ENCODE measurements at places on chromosomes 2 and 18.

GRCh38 chr18:44750774-44751173 is 70.1 kb downstream of the SETBP1 start:
- no peak for DNase-seq

- DNase-seq = no peak
These were observed 8.6 kb downstream of the MREG start for GRCh38 chr2:216004697-216005283.

DNA sequence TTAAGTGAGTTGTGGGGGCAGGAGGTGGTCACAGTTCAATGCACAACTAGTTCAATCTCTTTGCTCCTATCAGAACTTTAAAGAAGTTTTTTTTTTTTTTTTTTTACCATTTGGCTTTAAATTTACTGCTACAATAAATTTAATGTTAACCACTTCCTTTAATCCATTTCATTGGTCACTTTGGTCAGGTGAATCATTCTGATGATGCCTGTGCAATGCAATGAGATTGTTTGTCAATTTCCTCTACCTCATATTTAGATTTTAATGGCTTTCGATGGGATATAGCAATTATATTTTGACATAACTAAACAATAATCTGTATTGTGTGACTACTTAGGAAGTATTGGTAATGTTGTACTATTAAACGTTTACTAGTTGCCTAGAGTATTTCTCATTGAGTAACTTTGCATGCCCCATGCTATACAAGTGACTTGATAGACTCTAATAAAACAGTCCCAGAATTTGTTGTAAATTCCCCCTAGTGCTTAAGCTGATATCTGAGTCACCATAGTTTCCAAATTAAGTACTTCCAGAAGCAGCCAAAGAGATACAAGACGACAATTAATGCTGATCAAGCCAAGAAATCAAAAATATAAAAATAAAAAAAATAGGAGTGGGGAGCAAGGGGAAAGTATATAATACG is 52.9 kb upstream of the SERPINB2 start:
- DNase-seq = no peak

DNA sequence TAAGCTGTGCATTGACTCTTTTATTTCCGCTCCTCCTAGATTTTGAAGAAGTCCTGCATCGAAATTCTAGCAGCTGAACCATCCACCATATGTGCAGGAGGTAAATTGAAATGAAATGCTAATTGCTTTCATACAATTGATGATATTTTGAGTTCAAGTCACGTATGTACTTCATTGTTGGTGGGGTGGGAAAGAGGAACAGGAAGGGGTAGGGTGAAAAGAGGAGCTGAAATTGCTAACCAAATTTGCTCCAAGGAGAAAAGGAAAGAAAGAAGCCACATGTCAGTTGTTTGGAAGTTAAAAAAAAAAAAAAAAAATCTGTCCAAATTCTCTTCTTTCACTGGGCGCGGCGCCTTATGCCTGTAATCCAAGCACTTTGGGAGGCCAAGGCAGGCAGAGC is 77.8 kb downstream of the ANTXR1 start:
- no peak for DNase-seq

- DNase-seq = no peak
These were observed 80.7 kb downstream of the ACSL3 start for GRCh38 chr2:222941510-222942032.

DNA sequence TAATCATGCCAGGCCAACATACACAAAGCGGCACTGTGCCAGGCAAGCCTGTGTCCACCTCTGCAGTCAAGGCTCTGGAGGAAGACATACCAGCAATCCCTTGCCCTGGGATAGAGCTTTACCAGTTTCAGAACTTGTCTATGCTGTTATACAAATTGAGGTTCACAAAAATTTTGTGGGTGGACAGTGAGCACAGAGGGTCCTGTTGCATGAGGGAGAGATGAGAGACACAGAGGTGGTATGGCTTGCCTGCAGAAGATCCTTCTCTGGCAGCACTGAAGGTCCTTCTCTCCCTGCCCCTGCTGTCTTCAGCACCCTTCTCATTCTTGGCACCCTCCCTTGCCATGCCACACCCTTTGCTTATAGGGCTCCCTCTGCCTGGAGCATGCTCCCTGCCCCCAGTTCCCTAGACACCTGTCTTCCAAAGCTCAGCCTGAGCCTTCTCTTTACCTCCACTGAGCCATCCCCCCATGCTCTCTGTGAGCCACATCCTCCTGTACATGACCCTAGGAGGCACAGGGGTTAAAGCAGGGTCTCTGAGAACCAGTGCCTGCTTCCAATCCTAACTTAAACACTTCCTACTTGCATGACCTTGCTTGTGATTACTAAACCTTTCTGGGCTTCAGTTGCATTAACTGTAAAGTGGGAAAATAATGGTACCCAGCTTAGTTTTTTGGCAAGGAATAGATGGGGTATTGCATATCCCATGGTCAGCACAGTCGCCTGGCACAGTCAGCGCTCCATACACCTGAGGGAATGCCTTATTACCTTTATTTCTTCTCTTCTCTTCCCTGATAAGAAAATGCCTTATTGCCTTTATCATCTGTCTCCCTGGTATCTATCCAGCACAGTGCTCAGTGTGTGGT is 857 bp downstream of the FABP1 start:
- no peak for DNase-seq

GRCh38 chr2:40243581-40244187 is 208.2 kb downstream of the SLC8A1 start:
- DNase-seq = no peak

DNA sequence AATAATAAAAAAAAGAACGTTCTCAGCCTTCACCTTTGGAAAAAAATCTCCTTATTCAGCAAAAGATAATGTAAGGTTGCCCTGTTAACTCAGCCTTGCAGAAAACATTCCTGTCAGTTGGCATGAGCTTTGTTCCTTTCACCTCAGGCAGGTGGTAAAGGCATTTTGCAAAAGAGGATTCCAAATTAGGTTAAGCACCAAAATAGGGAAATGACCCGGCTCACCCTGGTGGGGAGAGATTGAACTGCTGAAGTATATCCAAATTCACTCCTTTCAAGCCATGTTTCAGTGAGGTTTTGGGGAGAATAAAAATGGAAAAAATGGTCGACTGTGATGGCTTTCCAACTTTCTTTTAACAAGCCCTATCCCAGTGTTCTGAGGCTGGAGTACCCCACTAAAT is 1988.8 kb upstream of the PIK3C3 start:
- DNase-seq = no peak

GRCh38 chr2:235500761-235501672 is 7.2 kb downstream of the AGAP1 start:
- no peak for DNase-seq

DNA sequence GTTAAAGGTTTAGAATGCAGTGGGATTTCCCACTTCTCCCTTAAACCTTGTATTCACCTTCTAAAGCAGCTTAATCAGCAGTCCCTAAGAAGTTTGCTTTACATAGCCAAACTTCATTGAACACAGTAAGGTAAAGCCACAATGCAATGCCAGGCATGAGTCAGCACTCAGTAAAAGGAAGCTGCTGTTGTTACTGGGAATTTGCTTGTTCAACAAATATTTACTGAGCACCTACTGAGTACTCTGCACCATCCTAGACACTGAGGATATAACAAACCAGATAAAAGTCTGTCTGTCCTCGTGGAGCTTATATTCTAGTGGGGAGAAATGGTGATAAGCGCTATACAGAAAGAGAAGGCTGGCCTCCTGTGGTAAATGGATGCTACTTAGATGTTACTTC is 162.7 kb downstream of the PKP4 start:
- DNase-seq = no peak

DNA sequence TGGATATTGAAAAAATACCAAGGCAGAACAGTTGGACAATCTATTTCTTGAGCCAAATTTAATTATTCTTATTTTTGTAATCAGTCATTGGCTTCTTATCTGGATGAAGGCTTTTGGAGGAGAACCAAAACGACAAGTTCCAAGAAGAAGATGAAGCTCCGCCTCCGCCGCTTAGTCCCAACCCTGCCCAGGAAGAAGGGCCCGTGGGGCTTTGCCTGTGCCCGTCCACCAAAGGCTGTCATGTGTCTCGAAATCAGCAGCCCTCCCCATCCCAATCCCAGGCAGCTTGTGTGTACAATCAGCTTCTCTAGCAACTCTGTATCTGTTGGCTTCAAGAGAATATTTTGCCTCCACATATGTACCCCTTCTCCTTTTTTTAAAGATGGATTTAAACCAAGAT is 24.6 kb downstream of the PTRHD1 start:
- no peak for DNase-seq

DNA sequence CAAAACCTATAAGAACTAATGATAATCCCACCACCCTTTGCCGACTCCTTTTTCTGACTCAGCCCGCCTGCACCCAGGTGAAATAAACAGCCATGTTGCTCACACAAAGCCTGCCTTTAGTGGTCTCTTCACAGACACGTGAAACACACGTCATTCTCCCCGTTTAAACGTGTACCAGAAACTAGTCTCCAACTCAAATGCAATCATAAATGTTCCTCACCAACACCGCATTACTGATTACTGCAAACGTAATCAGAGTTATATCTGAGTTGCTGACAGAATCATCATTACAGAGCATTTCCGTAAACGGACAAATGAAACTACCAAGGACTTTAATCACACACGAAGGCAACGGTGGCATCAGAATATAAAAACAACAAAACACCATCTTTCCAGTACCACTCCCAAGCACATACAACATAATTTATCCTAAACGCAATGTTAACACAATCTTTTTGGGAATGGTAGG is 1.9 kb downstream of the CLK1 start:
- peak; percentile 35 for DNase-seq

DNA sequence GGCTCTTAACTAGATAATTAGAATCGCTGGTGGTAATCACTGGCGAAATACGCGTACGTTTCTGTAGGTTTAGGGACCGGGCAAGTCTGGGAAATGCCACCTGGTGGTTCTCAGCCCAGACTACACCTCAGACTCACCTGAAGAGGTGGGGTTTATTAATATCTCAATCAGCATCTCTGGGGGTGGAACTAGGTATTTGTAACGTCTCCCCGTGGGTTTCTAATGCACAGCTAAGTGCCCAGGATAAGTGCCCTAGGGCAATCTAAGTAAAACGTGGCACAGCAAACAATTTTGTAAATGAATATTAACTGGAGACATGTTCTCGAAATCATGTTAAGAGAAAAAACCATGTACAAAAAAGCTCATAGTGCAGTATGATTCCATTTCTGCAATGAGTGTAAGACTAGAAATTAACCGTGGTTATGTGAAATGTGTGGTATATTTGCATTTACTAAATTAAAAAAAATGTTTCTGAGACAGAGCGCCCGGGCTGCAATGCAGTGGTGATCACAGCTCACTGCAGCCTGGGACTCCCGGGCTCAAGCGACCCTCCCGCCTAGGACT is 760 bp upstream of the CNOT11 start:
- no peak for DNase-seq

DNA sequence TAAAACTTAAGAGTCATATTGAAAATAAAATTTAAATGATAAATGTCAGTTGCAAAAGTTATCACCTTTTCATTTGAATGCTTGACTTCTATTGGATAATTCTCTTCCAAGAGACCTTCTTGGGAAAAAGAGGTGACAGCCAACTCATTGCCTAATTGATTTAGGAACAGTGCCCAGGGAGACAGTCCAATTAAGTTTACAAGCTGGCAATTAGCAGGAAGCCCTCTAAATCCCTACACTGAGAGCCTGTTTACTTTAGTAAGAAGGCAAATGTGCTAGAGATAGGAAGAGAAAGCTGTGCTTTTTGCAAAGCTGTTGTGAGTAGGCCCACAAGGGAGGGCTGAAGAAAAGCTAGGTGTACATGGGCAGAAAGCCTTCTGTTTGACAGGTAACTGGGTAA is 189.1 kb downstream of the WDPCP start:
- DNase-seq = no peak

DNA sequence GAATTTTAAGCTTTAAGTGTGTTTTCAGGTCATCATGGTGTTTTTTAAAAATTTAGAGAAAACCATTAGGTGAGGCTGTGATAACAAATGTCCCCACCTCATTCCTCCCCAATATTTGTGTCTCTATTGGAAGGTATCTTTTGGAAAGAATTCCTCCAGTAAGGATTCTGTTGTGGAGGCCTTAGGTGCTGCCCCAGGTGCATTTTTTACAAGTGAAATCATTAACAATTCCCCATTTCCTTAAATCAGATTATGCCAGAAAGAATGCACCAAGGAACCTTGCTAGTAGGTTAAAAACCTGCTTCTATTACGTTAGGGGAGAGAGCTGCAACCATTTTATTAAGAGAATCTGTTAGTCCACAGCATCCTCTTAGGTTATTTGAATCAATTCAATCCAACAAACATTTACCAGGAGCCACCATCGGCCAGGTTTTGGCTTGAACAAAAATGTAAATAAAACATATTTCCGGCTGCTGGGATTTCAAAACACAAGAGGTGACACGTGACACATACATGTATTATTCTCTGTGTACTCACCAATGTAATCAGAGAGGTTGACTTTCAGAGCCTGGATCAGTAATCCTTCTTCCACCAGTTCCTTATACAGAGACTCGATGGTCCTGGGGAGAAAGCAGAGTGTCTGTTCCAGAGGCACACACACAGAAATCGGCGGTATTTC is 112.5 kb upstream of the ASB18 start:
- no peak for DNase-seq

DNA sequence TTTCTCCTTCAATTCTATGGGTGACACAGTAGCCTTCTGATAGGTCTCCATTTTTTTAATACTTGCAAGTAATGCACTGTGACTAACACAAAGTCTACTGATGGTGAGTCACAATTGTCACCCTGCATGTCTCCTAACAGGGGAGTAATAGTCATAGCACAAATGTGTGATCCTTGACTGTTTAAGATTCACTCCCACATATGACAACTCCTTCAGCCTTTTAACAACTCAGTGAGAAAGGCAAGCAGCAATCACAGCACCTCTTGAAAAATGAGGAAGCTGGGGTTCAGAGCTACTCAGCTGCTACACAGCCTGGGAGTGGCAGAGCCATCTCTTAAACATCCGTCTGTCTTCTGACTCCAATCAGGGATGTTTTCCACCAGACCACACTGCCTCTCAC is 63.8 kb downstream of the EHD3 start:
- DNase-seq = no peak

- no peak for DNase-seq
These were observed 36.5 kb downstream of the RRM2 start for GRCh38 chr2:10159086-10159485.

DNA sequence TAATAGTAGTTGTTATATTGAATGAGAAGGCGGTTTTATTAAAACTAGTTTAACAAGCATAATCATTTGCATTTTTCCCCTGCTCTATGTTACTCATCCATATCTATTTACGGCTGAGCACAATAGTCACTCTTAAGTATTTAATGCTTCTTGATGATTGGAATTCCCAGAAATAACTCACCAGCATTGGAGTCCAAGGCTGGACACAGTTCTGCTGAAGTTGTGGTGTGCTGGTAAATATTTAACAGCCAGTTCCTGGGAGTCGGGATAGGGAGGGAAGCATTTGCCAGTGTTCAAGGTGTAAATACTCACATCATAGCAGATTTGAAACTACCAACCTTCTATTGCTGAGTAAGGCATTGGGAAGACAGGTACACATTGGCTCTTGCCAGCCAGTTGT is 315.1 kb downstream of the MTX2 start:
- no peak for DNase-seq

- no peak for DNase-seq
These were observed 56.2 kb upstream of the LYPD6B start for GRCh38 chr2:148982282-148982681.
